ENCODE measurements at places on chromosomes 16 and 17. TPM values are rescaled to one million over a fixed set of nuclear protein-coding genes. Genes with fewer than 3 reads are reported as not detected.

PERCC1 gene
- total RNA-seq: not detected

SEPTIN12 gene
- not detected for total RNA-seq

SMCR8 gene
- 12.2 TPM for total RNA-seq

ZPBP2 gene
- total RNA-seq: not detected

SHISA9 gene
- not detected for total RNA-seq

PIPOX gene
- total RNA-seq: not detected

HIC1 gene
- 39.5 TPM for total RNA-seq

SDR42E2 gene
- under 0.01 TPM for total RNA-seq

HAPSTR1 gene
- 58.2 TPM for total RNA-seq

TPSG1 gene
- total RNA-seq: not detected

RAB11FIP4 gene
- total RNA-seq: under 0.01 TPM

KRTAP4-1 gene
- not detected for total RNA-seq

KRT27 gene
- not detected for total RNA-seq

EME1 gene
- total RNA-seq: 5.6 TPM

SLC5A2 gene
- not detected for total RNA-seq

GRB7 gene
- total RNA-seq: 0.81 TPM

CLDN9 gene
- total RNA-seq: not detected

NTN1 gene
- total RNA-seq: not detected

TBC1D3H gene
- total RNA-seq: not detected

CALB2 gene
- 5.2 TPM for total RNA-seq

CWC25 gene
- 13.5 TPM for total RNA-seq

KRTAP3-3 gene
- total RNA-seq: not detected
